ENCODE measurements at places on chromosomes 12 and 14. TPM values are rescaled to one million over a fixed set of nuclear protein-coding genes. Genes with fewer than 3 reads are reported as not detected.

- no peak for DNase-seq
Measured at GRCh38 chr14:23215421-23215820, 22.3 kb upstream of the RNF212B start.

DNA sequence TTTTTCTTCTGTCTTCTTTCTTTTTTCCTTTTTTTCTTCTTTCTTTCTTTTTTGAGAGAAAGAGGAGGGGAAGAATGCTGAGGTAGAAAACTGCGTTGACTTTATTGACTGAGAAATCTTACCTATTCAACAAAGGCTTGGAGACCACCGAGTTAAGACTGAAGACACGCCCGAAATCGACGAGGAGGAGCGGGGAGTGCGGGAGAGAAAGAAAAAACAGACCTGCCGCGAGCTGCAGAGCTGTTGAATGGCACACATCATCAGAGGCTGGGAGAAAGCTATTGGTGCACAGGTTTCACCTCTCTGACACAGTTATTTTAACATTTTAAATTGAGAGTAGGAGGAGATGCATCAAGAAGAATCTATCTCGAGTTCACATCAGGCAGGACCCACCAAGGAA, 5.1 kb downstream of the ASCL1 start:
- DNase-seq = no peak

DNA sequence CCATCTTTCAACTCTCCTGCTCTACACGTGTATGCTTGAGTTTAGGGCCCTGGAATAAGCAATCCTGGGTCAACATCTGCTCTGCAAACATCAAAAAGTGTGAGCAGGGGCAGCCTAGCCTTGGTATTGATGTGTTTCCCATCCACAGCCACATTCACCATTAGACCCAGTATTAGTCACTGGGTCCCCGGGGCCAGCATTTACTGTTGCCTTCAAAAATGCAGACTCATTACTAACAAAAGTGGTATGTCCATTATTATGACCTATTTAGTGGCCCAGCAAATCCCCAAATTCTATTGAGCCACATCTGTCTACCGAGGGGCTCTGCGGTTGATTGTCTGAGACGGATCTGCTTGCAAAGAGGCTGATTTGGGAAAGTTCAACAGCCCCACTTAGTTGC, 661.8 kb downstream of the DIO2 start:
- DNase-seq = no peak

SLC41A2 gene
- 1.7 TPM for total RNA-seq

- DNase-seq = no peak
Measured at GRCh38 chr12:3256103-3256631, 179.0 kb downstream of the TSPAN9 start.

RTL1 gene
- total RNA-seq = not detected

LMNTD1 gene
- 1.9 TPM for total RNA-seq

LRRC10 gene
- not detected for total RNA-seq

RPL10L gene
- not detected for total RNA-seq

TMCC3 gene
- 1.9 TPM for total RNA-seq

- no peak for DNase-seq
Measured at GRCh38 chr14:95477411-95478269, 38.8 kb downstream of the SYNE3 start.

DNA sequence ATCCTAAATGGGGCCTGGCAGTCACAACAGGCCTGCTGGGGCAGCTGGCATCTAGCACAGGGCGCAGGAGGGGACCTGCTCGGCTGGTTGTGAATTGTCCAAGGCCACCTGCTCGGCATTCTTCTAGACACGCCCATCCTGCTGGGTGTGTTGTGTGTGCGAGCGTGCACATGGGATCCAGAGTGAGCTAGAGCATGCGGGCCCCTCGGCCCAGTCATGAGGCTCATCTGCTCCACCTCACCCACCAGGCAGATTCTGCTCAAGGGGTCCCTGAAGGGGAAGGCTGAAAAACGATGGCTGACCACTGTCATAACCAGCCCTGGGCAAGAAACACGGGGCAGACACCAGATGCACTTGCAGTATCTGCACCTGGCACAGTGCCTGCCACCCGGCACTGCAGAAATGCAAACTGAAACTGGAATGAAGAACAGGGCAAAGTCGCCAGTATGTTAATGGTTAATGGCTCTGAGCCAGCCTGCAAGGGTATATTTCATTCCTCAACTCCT, 31.8 kb downstream of the MAX start:
- no peak for DNase-seq

DNA sequence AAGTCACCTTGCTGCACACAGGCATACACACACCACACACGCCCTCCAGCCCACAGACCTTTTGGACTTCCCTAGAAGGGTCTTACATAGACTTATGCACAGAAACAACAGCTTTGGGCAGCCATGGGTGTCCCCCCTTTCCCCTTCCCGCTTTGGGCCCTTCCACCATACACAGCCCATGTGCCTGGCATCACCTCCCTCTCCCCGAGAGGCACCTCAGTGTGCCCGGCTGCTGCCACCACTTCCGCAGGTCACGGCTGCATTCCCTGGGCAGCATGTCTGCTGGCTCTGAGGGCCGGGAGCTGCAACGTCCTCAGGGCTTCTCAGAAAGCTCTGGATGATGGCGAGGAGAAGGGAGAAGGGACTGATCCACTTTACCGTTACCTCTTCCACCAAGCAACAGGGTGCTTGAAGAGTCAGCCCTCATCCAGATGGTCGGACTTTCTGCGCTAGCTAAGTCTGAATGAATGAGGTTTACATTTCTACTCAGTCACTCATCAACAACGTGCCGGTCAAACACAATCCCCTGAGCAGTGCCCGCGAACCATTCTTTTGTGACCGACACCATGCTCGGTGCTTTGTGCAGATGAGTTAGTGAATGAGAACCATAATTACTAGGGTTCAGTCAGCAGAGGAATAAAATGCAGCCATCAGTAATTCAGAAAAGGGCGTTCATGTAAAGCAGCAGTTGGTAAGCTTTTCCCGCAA, 72.2 kb upstream of the BCL11B start:
- DNase-seq = no peak

GRCh38 chr14:32571995-32572866, 243.1 kb downstream of the AKAP6 start:
- DNase-seq = no peak

HOXC9 gene
- total RNA-seq = 9.6 TPM

SERPINA4 gene
- not detected for total RNA-seq
